ENCODE measurements at places on chromosomes 12 and 14. TPM values are rescaled to one million over a fixed set of nuclear protein-coding genes. Genes with fewer than 3 reads are reported as not detected.

The SLC22A17 gene
- total RNA-seq = 29.8 TPM

The KCNA1 gene
- 5.4 TPM for total RNA-seq

The CD27 gene
- total RNA-seq = 8.7 TPM

The AJUBA gene
- total RNA-seq = not detected

The ANKRD9 gene
- 72.4 TPM for total RNA-seq

DNA sequence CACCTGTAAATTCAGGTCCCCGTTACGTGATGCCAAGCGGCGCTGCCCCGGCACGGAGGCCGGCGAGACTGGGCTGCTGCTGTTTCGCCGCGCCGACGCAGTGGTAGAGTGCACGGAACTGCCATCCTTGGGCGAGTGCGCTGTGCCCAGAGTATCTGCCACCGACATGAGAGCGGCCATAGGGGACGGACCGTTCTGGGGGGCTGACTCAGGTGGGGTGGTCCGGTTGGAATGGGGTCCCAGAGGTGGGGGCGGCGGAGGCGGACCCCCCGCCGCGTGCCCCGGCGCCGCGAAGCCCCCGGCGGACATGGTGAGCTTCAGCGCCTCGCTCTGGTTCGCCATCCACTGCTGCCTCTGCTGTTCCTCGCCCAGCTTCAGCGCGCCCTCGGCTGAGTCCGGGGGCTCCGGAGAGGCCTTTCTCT lies 2.8 kb downstream of the IRF2BPL start:
- DNase-seq = no peak
- no peaks in the 10 kb centered on the region for H3K27me3 ChIP-seq
- H3K4me3 ChIP-seq = peak overlapping the region; percentile 71
- peak overlapping the region; percentile 100 for H3K27ac ChIP-seq

GRCh38 chr12:66241061-66242043 lies 52.3 kb downstream of the IRAK3 start:
- no peak for DNase-seq
- H3K4me1 ChIP-seq = no peaks in the 10 kb centered on the region
- H3K36me3 ChIP-seq = peaks cover 66% of the 10 kb centered on the region
- H3K4me3 ChIP-seq = no peak overlapping the region
- H3K27ac ChIP-seq = peak overlapping the region; percentile 55

DNA sequence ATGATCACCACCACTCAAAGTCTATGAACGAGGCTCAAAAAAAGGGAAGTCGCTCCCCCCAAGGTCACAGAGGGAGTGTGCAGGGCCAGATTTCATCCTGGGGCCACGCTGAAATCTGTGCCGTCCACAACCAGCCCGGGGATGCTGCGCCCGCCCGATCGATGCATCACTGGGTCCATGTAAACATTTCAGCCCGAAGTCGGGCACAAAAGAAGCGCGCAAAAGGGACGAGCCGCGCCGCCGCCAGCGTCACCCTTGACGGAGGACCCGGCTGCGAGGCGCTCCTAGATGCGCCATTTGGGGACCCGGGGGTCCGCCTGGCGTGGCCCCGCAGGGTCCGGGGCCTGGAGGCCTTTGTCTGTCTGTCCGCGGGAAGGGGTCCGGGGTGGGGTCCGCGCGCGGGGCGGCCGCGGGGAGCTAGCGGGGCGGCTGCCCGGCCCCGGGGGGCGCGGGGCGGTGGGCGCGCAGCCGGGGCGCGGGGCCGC lies 503 bp downstream of the FBXO21 start:
- DNase-seq = peak; percentile 31
- H3K27ac ChIP-seq = peak overlapping the region; percentile 92

DNA sequence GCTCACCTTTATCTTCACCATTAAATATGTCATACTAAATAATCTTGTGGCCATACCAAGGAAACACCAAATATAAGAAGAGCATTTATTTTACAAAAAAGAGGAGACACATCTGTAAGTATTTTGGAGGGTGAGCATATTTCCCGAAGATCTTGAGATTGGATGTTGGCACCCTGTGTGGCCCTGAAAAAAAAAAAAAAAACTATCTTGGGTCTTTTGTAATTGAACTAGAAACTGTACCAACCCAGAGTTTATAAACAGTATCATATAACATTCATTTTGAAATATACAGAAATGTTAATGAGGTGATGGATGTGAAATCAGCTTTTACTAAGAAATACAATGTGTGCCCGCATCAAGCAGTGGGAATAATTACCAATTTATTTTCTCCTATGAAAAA lies 104.0 kb upstream of the FRMD6 start:
- H3K36me3 ChIP-seq = no peaks in the 10 kb centered on the region
- DNase-seq = no peak
- no peak overlapping the region for H3K4me3 ChIP-seq
- H3K27me3 ChIP-seq = no peaks in the 10 kb centered on the region

GRCh38 chr12:131896811-131897270 lies 2.4 kb downstream of the ULK1 start:
- peaks cover 69% of the 10 kb centered on the region for H3K4me1 ChIP-seq
- no peaks in the 10 kb centered on the region for H3K27me3 ChIP-seq
- peak overlapping the region; percentile 97 for H3K27ac ChIP-seq

Data from stomach (tissue), 19 donors.